ENCODE measurements at places on chromosomes 5 and 9.

GRCh38 chr9:93116072-93116961 lies 17.7 kb downstream of the NINJ1 start:
- DNase-seq = no peak

GRCh38 chr5:7274203-7274602 lies 121.7 kb upstream of the ADCY2 start:
- DNase-seq = no peak

- no peak for DNase-seq
Measured at GRCh38 chr5:129133553-129133952, 39.0 kb downstream of the ISOC1 start.

- no peak for DNase-seq
Measured at GRCh38 chr5:6634788-6635430, 1.7 kb downstream of the SRD5A1 start.

DNA sequence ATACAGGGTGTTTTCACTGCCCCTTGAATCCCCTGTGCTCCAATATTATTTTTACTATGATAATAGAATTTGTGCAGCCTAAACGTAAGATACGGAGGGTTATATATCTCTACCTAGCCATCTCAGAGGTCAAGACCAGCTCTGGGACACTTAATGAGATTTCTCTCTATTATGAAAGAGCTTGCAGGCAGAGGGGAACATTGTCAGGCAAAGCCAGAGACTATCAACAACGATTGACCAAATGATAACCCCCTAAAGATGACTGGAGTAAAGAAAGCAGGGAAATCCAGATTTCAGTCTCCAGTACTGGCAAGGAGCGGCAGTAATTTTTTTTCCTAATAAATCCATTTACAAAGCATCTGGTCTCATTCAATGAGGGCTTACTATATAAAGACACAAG lies 59.8 kb upstream of the LPAR1 start:
- DNase-seq = no peak

GRCh38 chr5:122130152-122130551 lies 806 bp downstream of the ZNF474 start:
- DNase-seq = peak; percentile 69

GRCh38 chr5:142847898-142848790 lies 78.0 kb downstream of the ARHGAP26 start:
- DNase-seq = no peak

DNA sequence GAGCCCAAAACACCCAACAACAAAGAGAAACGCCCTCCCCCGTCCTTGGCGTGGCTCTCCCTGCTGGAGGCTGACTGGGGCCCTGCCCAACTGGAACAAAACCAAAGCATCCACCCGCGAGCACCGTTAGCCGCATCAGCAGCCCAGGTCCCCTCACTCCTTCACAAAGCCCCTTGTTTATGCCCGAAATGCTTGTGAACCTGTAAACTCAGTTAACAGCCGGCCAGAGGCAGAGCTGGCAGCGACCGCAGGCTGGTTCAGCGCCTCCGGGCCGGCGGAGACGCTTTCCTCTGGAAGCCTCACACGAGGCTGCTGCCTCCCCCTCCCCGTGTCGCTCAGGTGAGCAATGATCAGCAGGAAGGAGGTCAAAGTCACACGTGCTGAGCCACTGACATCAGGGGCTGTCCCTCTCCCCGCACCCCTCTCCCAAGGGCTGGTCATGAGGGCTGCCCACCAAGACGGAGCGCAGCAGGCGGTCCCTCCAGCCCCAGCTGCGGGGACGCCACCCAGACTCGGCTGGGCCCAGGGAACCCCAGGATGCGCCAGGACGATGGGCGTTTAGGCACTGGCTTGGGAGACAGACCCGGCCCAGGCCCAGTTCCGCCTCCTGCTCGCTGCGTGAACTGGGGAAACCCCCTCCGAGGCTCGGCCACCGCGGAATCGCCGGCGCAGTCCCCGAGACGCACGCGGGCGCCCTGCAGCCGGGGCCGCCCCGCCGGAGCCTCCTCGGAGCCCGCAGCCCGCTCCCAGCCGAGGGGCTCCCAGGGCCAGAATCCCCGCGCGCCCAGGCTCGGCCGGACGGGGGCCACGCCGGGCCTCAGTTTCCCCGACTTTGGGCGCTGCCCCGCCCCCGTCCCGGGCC lies 563 bp downstream of the SNAPC4 start:
- DNase-seq = peak; percentile 19

GRCh38 chr9:4042991-4043390 lies 256.9 kb downstream of the GLIS3 start:
- no peak for DNase-seq

DNA sequence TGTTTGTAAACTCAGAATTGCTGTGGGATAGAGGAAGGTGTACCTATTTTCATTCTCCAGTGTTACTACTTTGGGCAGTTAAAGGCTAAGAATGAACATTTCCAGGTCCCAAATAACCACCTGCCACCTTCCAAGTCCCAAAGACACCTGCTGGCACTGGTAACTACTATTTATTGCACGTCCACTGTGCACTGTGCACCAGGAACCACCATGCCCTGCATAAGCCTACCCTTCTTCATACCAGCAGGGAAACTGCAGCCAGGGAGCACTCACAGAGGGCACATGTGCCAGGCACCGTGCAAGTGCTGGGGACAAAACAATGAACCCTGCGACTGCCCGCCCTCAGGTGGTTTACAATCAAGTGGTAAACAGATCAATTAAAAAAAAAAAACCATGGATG lies 34.9 kb downstream of the RAPGEF1 start:
- DNase-seq = no peak

DNA sequence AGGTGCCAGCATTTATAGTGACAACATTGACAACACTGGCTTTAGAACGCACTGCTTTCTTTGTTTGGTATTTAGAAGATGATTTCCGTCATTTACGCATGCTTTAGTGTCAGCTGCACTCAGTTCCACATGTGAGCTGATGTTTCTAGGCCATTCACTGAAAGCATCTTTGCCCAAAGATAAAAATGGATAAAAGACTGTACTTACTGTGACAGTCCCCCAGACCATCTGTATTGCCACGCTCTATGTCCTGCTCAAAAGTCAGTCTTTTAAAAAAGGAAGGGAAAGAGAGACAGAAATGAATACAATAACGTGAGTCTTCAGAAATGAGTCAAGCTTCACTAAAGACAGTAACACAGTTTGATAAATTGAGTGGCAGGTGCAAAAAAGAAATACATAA lies 99.3 kb downstream of the SEMA6A start:
- DNase-seq = no peak

GRCh38 chr5:31449174-31449573 lies 82.7 kb downstream of the DROSHA start:
- DNase-seq = peak; percentile 7

- peak; percentile 17 for DNase-seq
Measured at GRCh38 chr5:71693828-71694427, 25.1 kb upstream of the CARTPT start.

- DNase-seq = peak; percentile 18
Measured at GRCh38 chr9:36603006-36603405, 30.3 kb downstream of the MELK start.

- DNase-seq = no peak
Measured at GRCh38 chr9:77632652-77633051, 15.5 kb downstream of the GNA14 start.

- DNase-seq = no peak
Measured at GRCh38 chr9:127129718-127130085, 7.3 kb upstream of the ANGPTL2 start.

GRCh38 chr5:72507231-72507906 lies at the start of gene ZNF366:
Gene ZNF366, minus strand, starts transcription at chr5:72507410. Its CDS starts 45,914 bp downstream, at chr5:72461496.
- DNase-seq = no peak

- DNase-seq = no peak
Measured at GRCh38 chr9:97697837-97698236, 697 bp upstream of the XPA start.

GRCh38 chr5:90792725-90793124 lies 234.1 kb downstream of the ADGRV1 start:
- DNase-seq = peak; percentile 31

GRCh38 chr5:91168859-91169258 lies 214.3 kb downstream of the ARRDC3 start:
- DNase-seq = no peak

- DNase-seq = no peak
Measured at GRCh38 chr9:79939819-79940218, 368.1 kb downstream of the TLE4 start.

DNA sequence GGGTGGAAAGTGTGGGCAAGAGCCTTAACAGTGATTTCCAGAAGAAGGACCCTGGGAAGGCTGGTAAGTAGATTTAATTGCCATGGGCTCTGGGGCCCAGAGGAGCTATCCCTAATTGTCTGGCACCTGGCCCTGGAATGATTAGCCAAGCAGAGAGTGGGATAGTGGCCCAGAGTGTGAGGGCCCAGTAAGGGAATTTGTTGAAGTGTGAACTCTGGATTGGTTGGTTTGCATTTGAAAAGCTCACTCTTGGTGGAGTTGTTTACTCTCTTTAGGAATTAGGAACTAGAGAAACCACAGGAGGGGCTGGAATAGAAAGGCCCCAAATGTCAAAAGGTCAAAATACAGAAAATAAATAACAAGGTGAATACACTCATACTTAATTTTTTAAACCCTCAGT lies 207.1 kb downstream of the GABRG2 start:
- DNase-seq = no peak

DNA sequence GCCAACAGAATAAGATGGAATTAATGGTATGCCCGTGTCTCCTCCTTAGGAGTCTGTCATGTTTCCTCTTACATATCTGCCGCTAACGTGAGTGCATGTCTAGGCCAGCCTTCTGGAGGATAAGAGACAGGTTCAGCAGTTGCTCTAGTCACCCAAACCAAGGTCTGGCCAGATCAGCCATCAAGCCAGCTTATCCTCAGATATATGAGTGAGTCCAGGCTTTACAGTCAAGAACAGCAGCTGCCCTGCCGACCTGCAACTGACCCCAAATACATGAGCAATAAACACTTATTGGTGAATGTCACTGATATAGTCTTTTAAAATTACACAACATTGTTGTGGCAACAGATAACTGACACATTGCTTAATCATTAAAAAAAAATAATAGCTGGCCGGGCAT lies 123.5 kb downstream of the TSSK1B start:
- no peak for DNase-seq

GRCh38 chr9:35829084-35829763 lies at the start of gene TMEM8B:
Gene TMEM8B, plus strand, starts transcription at chr9:35829228. Its CDS starts 220 bp downstream, at chr9:35829448.
- DNase-seq = peak; percentile 93

DNA sequence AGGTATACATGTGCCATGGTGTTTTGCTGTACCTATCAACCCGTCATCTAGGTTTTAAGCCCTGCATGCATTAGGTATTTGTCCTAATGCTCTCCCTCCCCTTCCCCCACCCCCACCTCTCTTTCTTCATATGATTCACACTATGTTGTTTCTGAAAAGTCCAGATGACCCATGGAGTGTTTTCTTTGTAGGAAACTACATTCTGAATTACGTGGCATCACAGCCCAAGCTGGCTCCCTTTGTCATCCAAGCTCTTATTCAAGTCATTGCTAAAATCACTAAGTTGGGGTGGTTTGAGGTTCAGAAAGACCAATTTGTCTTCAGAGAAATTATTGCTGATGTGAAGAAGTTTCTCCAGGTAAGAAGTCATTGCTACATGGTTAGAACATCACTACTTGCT lies 30.4 kb downstream of the RANBP17 start:
- DNase-seq = peak; percentile 83

DNA sequence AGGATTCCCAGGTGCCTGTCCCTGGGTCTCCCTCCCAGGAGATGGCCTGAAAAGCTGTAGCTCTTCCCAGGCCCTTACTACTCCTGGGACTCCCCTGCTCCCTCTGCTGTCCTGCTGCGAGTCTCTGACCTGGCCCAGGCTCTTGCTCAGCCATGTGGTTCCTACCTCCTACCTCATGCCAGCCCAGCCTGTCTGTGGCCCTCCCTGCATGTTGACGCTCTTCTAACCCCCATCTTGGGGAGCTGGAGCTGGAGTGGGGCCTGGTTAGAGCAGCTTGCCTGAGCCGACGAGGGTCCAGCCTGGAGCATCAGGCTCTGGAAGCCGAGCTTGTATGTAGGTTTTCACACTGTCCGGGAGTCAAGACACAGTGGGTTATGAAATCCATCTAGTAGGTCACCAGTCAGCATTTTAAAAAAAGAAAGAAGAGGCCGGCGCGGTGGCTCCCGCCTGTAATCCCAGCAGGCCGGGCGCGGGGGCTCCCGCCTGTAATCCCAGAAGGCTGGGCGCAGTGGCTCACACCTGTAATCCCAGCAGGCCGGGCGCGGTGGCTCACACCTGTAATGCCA lies 244.4 kb downstream of the FANCC start:
- no peak for DNase-seq

DNA sequence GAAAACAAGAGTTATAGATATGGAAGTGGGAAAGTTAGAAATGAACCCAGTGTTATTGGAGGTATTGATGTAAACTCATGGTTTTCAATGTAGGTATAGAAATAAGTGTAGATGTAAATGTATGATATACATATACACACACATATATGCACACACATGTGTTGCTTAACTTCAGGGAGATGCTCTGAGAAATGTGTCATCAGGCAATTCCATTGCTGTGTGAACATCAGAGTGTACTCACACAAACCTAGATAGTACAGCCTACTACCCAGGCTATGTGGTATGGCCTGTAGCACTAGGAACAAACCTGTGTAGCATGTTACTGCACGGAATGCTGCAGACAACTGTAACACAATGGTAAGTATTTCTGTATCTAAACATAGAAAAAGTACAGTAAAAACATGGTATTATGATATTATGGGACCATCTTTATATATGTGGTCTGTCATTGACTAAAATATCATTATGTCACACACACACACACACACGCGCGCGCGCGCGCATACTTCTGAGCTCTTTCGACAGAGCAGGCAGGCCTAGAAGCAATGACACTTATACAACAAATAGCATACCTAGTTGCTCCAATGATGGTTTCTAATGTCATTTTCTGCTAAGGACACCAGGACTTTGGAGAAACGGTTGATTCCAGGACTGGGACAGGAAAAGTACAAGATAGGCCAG lies 86.6 kb downstream of the MACROH2A1 start:
- no peak for DNase-seq

GRCh38 chr5:27472871-27473270 lies 434.5 kb upstream of the CDH9 start:
- no peak for DNase-seq

GRCh38 chr5:17114233-17114632 lies 103.2 kb upstream of the BASP1 start:
- no peak for DNase-seq

DNA sequence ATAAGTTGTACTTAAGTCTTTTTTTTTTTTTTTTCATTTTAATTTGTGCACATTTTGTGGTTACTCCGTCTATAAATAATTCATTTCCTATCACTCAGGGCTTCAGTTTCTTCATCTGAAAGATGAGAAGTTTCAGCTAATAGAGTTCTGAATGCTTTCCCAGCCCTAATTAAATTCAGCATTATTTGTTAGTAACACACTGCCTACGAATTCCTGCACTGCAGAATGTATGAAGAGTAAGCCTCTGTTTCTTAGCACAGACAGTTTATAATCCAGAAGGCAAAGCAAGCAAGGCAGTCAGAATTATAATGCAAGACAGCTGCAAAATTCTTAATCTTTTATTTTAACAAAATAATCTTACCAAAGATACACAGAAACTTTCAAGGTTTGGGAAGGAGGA lies 138.0 kb upstream of the GHR start:
- DNase-seq = no peak

DNA sequence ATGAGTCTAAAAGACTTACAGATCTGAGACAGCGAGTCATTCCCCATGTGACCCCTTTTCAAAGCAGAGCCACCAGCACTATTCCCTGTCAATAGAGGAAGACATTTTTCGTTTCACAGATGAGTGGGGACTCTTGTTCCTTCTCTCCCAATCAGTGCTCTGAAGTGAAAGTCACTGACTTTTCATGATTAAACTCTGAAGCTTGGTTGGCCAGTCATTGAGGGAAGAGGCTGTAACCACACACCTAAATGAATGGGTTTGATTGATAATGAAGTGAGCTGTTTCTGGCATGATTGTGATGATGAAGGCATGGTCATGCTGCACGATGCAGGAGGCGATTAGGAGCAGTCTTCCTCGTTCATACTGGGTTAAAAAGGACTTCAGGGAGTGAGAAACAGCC lies 171.9 kb downstream of the ZNF462 start:
- DNase-seq = no peak

All from brain microvascular endothelial cell (primary cell).